ENCODE measurements at places on chromosomes 6 and 20.

DNA sequence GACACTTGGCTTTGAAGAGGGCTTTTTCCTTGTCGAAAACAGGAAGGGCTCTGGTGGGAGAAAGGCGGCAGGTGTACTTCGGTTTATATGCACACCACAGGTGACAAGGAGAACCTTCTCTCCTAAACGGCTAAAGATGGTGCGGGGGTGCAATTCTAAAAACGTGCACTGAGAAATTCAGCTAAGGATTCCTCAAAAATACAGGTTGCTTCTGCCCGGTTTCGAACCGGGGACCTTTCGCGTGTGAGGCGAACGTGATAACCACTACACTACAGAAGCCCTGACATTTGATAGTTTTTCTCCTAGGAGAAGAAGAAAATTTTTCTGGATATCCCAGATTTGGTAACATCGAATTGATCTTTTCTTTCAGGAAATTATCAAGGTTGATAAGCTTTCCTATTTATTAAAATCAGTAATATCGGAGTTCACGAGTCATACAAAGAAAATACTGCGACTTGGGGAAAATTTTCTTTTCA, 32.0 kb downstream of the POM121L2 start:
- DNase-seq: peak; percentile 45

DNA sequence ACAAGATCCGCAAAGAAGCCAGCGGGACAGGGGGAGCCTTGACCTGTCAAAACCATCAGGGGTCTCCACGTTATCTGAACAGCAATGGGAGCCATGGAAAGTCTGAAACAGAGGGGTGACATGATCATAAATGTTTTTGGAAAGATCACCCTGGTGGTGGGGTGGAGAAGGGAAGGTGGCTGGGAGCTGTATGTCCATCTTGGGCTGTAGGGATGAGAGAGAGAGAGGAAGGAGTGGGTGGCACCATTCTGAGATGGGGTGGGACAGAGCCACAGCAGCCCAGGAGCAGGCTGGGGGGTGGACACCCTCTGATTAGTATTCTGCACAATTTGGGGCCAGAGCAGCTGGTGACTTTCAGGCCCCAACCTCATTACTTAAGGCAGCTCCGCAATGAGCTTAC, 30.1 kb downstream of the ANKRD60 start:
- no peak for DNase-seq

DNA sequence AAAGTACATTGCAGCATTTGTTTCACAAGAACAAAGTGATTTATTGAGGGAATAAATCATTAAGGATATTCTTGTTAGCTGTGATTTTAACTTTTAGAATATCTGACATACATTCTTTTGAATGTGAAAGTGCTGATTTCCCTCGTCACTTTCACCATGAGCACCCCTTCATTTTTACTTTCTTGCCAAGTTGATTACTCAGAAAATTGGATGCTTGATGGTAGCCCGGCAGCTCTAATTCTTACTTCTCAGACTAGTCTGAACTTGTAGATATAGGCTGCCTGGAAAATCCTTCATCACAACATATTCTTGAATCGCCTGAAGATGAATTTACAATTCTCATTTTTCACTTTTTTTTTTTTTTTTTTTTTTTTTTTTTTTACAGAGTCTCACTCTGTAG, 147.1 kb upstream of the SMLR1 start:
- DNase-seq: no peak

DNA sequence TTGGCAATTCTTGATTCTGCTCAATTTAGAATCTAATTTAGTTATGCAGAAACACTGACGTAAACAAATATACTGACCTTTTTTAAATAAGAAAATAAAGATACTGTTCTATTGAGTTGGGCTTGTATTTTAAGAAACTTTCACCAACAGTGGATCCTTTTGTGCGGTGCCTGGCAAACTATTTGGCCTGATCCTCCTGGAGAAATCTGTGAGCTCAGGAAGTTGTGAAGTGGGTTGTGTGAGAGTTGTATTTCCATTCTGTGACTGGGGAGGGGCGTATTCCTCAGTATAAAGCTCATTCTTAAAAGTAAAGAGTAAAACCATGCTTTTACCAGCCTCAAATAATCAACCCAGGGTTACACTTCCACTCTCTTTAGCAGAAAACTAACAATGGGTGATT, 85.6 kb downstream of the SEL1L2 start:
- DNase-seq: no peak

GRCh38 chr6:41413250-41413649, 77.8 kb downstream of the NCR2 start:
- no peak for DNase-seq

GRCh38 chr6:34924831-34925625, 36.0 kb downstream of the ANKS1A start:
- DNase-seq: no peak
